ENCODE measurements at places on chromosomes 5 and 9. TPM values are rescaled to one million over a fixed set of nuclear protein-coding genes. Genes with fewer than 3 reads are reported as not detected.

Gene JAKMIP2
- 0.41 TPM for total RNA-seq

Gene GPR150
- 0.14 TPM for total RNA-seq

Gene PCDHGC5
- total RNA-seq: 2.9 TPM

Gene POC5
- 2.7 TPM for total RNA-seq

Gene NPM1
- 389 TPM for total RNA-seq

Gene SH3GL2
- 7.3 TPM for total RNA-seq

Gene SAXO1
- 0.03 TPM for total RNA-seq

Gene SLC24A2
- total RNA-seq: not detected

Gene TLN1
- total RNA-seq: 234 TPM

Gene GKAP1
- 22.5 TPM for total RNA-seq

Gene PAXX
- total RNA-seq: 19.8 TPM

Data from left ventricle myocardium inferior (tissue), 1 donor.